Omental fat pad (tissue), 4 donors: ENCODE measurements at places on chromosomes 1 and 21.
A peak's percentile ranks its signal among the peaks of the same experiment; 100 is the strongest.

GRCh38 chr1:23984417-23985186, 4.5 kb upstream of the SRSF10 start:
- no peak for DNase-seq

DNA sequence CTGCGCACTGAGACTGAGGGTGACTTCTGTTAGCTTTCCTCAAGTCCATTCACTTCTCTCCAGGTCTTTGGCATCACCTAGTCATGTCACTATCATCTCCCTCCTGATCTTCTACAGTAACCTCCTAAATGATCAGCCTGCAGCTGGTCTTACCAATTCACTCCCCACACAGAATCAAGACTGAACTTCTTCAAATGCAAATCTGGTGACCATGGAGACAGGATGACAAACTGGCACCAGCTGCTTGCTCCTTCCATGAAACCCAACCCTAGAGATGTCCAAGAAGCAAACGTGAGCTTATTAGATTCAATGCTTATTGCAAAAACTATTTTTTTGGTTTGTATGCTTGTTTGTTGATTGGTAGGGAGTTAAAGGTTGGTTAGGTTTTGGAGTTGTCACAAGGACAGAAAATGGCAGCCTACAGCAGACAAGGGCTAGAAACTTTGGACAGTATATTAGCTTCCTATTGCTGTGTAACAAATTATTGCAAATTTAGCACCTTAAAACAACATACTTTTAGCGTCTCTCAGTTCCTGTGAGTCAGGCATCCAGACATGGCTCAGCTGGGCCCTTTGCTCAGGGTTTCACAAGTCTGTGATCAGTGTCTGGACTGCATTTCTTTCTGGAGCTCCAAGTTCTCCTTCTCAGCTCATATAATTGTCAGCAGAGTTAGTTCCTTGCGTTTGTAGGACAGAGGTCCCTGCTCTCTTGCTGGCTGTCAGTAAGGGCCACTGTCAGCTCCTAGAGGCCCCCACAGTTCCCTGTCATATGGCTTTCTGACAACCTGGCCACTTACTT, 53.3 kb upstream of the GJA8 start:
- no peak for DNase-seq

GRCh38 chr1:20472860-20473711, 12.9 kb downstream of the CAMK2N1 start:
- no peak for DNase-seq

- DNase-seq: no peak
These were observed 72.0 kb downstream of the GDAP2 start for GRCh38 chr1:117857418-117857817.

DNA sequence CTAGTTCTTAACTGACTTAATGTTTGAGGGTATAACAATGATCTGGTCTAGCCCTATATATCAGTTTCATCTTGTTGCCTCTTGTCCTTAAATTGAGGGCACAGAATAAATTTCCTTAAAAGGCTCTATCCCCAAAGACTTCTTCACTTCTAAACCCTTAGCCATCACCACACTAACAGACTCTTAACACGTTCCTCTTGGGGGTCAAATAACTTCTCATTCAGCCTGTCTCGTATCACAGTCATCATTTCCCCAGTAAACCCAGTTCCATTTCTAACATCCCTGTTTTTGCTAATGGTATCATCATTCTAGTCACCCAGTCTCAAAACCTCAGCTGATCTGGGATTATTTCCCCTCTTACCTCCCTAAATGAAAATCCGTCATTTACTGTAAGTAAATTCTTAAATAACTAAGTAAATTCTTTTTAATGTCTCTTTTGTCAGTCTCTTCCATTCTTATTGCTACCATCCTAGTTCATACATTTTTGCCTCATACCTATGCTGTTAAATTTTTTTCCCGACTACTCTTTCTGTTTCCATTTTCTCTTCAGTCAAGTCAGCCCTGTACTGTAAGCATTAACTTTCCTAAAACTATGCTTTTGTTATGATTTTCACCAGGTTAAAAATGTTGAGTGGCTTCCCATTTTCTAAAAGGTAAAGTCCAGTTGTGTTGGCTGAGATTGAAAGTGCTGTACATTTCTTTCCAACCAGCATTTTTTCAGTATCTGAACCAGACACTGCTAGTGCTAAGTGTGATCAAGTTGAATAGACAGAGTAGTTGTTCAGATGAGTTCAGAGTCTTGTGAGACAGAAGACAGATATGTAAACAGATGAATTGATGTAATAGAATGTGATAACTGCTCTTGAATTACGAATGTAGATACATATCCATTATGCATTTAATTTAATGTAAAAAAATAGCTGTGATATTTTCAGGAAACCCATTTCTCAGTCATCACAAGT, 6.9 kb downstream of the CTTNBP2NL start:
- no peak for DNase-seq

GRCh38 chr1:8578132-8578877, 239.1 kb downstream of the RERE start:
- no peak for DNase-seq

DNA sequence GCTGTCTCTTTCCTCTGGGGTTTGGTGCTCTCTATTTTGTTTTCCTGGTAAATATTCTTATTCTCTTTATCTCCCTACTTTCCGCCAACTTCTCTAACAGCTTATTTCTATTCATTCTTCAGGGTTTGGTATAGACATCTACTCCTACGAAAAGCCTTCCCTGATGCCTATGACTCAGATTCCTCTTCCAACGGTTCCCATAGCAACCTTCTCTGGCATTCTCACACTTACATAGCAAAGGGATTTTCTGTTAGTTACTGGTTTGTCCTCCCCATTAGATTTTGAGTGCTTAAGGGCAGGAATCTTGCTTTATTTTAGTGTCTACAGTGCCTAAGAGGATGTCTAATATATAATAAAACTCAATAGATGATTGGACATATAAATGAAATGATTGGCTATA, 407.6 kb upstream of the DEPDC1 start:
- DNase-seq: no peak

- DNase-seq: no peak
These were observed at the start of gene MXRA8 for GRCh38 chr1:1358433-1359271. Gene MXRA8, minus strand, starts transcription at chr1:1358555. Its CDS starts 51 bp downstream, at chr1:1358504.

DNA sequence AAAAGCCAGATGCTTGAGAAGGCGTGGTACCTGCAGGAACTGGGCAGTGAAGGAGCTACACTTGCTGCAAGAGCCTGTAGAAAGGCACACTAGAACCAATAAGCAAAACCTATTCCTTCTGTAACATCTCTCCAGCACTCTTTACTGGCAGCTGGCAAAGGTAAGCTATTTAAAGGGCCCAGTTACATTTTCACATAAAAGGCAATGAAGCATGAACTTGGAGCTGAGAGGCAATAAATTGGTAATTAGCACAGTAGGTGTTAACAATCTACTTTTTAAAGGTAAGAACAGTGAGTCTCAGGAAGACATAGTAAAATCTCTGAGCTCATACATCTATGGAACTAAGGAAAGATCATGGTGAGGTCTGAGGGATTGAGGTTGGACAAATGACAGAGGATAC, 167.1 kb upstream of the OLFM3 start:
- DNase-seq: no peak

DNA sequence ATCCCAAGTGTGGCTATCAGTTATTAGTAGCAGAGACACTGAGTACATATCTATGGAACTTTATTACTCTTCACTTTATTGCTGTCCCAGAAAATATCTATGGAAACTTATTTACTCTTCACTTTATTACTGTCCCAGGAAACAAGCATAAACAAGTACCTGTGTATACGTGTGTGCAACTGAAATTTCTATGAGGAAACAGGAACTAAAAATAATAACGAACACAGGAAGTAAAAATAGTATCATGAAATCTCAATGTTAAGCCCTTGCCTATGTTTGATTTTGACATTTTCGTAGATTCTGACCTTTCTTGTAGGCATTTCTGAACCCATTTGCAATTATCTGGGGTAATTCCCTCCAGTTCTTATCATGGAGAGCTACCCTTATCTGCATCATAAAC, 64.9 kb upstream of the KRTAP19-8 start:
- DNase-seq: no peak

- peak; percentile 35 for DNase-seq
These were observed 142.3 kb downstream of the PLXNA2 start for GRCh38 chr1:208101661-208102431.

DNA sequence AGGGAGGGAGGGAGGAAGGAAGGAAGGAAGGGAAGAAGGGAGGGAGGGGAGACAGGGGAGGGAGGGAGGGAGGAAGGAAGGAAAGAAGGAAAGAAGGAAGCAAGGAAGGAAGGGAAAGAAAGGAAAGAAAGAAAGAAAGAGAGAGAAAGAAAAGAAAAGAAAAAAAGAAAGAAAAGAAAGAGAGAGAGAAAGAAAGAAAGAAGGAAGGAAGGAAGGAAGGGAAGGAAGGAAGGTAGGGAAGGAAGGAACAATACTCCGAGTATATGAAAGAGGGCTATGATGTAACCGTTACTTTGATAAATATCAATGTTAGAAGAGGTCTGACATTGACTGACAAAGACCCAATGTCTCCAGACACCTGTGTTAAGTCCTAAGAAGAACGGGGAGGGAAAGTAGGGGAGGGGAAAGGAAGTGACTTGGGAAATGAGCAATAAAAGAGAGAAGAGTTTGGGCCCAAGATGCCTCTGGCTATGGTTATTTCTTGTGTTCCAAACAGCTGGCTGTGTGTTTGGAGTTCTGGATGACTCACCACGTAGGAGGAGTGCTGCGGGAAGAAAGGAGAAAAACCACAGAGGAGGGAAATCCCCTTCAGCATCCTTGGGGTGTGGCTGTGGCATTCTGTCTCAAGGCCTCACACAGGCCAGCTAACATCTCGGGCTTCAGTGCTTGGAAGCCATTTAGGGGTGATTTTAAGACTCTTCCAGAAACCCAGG, 37.0 kb upstream of the RXRG start:
- no peak for DNase-seq

DNA sequence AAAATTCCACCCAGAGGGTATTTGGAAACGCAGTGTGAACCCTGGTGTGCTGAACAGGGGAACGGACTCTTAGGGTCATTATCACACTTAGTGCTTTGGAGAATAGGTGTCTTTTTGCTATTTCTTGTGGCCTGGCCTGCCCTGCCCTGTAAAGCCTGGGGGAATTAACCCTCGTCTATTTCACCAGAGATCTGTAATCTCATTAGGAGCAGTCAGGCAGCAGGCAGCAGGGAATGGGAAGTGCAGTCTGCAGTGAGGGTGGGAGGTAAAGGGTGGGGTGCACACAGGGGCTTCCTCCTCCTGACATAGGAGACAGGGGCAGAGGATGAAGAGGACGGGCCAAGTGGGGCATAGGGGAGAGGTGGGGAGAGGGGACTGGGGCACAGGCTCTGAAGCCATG, 1.1 kb upstream of the SLC1A7 start:
- DNase-seq: no peak

- no peak for DNase-seq
These were observed 47.4 kb downstream of the KCNN3 start for GRCh38 chr1:154822717-154823116.

DNA sequence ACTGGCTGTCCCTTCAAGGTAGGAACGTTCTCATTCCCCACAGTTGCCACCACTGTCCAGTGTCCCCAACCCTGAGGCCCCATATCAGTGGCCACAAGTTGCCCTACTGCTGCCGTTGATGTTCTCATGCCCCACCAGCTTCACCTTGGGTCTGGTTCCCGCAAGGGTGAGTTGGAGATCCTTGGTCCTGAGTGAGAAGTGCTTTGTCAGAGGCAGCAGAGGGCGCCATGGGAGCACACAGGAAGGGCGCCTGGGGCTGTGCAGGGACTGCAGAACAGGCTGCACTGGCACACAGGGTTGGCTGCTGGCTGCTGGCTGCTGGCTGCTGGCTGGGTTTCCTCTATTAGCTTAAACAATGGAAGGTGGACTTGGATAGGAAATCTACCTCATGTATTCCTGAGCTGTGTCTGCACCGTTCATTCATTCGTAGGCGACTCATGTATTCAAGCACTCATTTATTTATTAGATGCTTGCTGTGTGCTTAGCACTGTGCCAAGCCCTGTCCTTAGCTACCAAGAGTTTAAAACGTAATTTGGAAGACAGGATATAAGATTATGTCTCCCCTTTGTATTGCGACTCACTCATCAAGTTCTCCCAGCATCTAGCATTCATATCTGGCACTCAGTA, 2.1 kb upstream of the S100A9 start:
- no peak for DNase-seq

DNA sequence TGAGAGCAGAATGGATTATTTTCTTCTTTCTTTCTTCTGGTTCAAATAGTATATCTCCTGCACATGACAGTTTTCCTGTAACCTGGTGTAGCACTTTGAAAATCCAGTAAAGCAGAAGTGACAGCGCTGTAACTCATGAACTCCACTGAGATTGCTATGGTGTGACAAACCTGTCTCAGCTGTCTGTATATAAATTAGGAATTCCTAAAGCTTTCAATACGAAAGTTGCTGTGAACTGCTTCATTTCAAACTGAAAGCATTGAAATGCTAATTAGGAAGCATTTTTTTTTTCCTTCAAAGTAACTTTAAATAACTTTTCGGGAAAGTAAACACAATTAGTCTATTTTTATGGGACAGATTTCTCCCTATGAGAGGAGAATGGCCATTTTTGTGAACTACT, 646.9 kb upstream of the ZP4 start:
- DNase-seq: no peak

- DNase-seq: no peak
These were observed 36.7 kb downstream of the ACBD3 start for GRCh38 chr1:226149806-226150205.

DNA sequence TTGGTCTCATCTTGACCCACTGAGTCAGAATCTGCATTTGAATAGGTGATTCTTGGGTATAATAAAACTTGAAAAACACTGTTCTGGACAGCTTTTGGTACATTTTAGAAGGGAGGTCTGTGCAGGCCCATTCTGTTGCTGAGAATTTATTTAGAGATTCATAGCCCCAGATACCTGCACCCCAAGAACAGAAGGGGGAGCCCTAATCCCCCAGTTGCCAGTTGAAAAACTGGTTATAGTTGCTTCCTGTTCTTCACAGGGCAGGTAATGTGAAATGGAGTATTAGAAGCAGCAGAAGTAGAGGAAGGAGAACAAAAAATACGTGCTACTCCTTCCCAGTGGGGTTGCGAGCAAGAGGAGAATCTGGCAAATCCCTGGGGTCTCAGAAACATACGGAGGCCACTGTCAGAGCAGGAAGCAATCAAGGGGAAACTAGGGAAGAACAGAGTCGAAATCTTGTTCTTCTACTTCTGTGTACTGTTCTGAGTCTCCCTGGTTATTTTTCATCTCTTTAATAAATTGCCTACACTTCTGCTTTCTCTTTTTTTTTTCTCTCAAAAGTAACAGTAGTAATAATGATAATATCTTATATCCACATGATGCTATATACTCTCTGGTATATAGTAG, 4.6 kb upstream of the CLCA2 start:
- DNase-seq: no peak

GRCh38 chr21:38787461-38788274, 18.1 kb upstream of the ETS2 start:
- no peak for DNase-seq

- no peak for DNase-seq
These were observed 88.9 kb downstream of the CRB1 start for GRCh38 chr1:197356723-197357533.

GRCh38 chr1:227766015-227766634, 30.9 kb downstream of the SNAP47 start:
- no peak for DNase-seq

DNA sequence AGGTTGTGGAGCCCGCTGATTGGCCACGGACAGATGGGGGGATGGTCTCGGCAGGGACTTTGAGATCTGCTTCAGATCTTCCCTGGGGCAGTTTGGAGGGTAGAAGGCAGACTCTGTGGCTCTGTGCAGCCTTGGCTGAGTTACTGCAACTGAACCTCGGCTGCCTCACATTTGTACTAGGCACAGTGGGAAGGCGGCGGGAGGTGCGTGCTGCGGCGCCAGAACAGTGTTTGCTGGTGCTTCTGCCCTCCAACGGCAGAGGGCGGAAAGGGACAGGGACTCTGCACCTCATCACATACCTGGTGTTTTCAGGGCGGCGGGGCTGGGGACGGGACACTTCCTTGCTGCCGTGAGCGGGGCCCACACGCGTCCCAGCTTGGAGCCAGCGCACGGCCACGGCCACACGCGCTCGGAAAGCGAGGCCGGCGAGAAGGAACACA, 26.2 kb downstream of the SLC66A1 start:
- DNase-seq: no peak
